ENCODE measurements at places on chromosomes 1 and 21.

- peak; percentile 77 for DNase-seq
These were observed 15.7 kb upstream of the RCAN1 start for GRCh38 chr21:34630536-34631143.

- DNase-seq: no peak
These were observed 143.0 kb upstream of the MAGI3 start for GRCh38 chr1:113247355-113247754.

DNA sequence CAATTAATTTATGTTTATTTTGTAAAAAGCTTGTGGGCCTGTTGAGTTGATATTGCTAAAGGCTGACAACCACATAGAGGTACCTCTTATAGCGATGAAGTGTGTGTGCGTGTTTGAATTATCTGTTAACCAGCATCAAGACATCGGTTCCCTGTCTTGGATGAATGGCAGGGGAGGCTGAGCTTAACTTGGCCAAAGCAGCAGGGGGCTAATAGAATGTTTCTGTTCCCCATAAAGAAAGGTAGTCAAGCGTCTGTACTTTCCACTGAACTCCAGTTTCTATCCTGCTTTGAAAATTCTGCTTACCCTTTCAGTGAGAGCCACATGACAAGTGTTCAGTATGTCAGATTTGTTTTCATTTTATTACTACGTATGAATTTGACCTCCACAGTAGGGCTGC, 63.0 kb downstream of the ROR1 start:
- no peak for DNase-seq

DNA sequence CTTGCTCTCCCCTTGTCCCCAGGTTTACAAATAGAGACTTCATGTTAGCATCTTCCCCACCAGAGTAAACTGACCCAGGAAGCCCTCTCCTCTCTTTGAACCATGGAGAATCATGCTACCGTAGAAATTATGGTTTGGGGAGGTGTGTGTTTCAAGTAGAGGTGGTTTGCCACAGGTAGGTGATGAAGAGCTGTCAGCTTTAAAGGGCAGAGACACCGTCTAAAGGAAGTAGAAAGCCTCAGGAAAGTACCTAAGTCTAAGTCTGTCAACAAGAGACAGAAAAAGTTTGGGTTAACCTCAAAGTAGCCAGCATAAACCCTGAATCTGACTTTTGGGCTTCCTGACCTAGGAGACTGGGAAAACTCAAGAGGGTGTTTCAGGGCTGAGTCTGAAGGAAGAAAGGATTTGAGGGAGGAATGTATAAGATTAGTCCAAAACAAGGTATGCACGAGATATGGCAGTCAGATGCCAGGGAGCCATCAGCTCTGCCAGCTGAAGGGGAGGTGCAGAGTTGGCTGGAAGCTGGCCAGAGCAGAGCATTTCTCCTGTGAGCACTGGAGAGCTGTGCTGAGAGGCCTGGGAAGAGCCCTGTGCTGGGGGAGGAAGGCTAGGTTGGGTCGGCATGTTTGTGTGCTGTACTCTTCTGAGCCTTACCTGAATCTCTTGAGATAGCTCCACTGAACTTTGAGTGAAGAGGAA, 14.3 kb downstream of the ADAMTSL4 start:
- peak; percentile 83 for DNase-seq

- peak; percentile 80 for DNase-seq
These were observed 324.2 kb downstream of the HLX start for GRCh38 chr1:221203224-221204054.

- no peak for DNase-seq
These were observed 106.4 kb upstream of the TARDBP start for GRCh38 chr1:10905841-10906655.

DNA sequence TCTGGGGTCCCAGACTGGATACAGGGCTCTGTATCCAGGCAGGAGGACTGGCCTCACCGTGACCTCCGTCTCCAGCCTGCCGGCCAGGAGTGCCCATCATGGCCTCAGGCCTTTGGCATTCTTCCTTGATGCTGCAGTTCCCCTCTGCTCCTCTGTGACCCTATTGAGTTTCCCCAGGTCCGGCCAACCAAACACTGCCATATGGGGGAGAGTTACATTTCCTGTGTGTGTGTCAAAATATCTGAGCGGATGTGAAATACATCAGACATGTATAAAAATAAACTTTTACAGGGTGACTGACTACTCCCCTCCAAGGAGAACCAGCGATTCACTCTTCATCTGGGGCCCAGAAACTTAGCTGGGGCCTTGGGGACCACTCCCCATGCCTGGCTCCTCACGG, 10.2 kb upstream of the UBL4B start:
- no peak for DNase-seq

- no peak for DNase-seq
These were observed 25.3 kb downstream of the RRAGC start for GRCh38 chr1:38834221-38834782.

- DNase-seq: no peak
These were observed 233.9 kb downstream of the PTPRU start for GRCh38 chr1:29470087-29470787.

DNA sequence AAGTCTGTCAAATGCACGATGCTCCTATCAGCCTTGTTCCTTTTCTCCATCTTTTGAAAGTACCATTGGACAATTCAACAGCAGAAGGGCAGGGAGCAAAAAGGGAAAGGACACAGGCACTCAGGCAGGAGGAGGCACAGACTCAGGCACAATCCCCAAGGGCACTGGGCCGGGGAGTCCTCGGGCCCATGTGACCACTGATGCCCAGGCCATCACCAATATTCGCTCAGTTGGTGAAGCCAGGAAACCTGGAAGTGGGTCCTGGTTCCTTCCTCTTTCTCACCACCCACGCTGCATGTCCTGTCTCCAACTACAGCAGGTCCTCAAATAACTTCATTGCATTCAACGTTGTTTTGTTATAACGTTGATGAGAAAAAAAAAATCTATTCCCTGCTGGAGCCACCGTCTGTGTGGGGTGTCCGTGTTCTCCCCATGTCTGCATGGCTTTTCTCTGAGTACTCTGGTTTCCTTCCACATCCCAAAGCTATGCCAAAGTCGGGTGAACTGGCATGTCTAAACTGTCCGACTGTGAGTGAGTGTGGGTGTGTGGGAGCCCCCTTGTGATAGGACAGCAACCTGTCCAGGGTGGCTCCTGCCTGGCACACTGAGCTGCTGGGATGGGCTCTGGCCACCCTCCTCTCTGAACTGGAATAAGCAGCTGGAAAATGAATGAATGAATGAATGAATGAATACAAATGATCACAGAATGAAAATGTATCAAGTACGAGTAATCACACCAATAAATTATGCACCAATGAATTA, 12.5 kb downstream of the NID1 start:
- no peak for DNase-seq

DNA sequence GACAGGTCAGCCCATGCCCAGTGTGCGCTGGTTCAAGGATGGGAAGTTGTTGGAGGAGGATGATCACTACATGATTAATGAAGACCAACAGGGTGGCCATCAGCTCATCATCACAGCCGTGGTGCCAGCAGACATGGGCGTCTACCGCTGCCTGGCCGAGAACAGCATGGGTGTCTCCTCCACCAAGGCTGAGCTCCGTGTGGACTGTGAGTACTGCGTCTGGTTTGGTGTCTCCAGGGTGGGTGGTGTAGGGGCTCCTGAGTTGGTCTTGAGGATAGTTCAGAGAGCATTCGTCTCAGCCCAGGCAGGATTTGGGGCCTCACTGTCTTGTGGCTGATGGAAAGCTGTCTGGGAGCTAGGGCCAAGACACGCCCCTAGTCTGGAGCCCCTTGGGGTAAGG, 83.2 kb downstream of the TRIM11 start:
- DNase-seq: no peak

- DNase-seq: no peak
These were observed 69.6 kb upstream of the OLIG2 start for GRCh38 chr21:32956061-32956656.

DNA sequence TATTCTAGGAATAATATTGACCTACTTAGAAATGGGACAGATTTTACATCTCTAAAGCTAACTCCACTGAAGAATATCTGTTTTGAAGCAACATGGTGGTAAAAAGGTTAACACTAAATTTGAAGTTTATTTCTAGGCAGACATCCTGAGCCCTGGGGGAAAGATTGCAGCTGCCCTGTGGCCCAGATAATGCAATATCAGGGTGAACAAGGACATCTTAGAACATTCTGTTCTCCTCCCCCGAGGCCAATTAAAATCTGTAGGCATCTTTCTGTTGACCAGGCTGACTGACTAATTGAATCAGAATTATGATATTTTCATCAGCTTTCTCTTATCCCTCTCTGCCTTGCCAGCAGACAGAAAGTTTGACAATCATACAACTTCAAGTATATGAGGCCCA, 149.8 kb upstream of the DUSP10 start:
- DNase-seq: no peak

DNA sequence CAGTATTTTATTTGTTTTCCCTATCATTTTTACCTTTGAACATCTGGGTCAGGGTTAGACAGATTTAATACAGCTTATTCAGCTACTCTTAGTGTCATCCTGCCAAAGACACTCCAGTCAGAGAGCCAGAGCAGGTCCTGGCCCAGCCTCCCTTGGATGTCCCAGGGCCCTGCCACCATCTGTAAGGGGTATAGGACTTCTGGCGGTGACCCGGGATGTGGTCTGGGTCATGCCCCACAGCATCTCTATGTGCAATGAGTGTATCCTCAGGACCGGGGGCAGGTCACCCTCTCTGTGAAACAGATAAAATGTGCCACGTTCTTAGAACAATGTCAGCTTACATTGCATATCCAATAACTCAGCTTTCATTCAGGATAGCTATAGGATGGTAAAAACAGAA, 37.8 kb upstream of the PRSS38 start:
- DNase-seq: no peak

GRCh38 chr21:41828884-41829360, 50.2 kb downstream of the PRDM15 start:
- peak; percentile 12 for DNase-seq

GRCh38 chr21:46411691-46412090, 47.0 kb upstream of the DIP2A start:
- no peak for DNase-seq

DNA sequence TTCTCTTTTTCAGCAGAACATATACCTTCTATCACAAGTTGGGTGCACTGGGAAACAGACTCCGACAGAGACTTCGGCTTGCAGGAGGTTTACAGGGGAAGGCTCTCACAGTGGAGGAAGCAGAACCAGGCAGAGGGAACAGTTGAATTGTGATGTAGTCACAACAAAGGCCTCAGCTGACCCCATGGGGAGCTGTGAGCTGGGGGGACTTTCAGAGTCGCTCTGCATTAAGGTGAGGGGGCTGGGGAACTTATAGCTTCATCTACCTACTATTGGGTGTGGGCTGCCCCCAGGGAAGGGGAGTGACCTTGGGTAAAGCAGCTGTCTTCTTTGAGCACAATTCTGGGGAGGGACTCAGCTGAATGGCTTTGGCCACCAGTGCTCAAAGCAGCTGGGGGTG, 94.9 kb upstream of the POU3F1 start:
- no peak for DNase-seq

DNA sequence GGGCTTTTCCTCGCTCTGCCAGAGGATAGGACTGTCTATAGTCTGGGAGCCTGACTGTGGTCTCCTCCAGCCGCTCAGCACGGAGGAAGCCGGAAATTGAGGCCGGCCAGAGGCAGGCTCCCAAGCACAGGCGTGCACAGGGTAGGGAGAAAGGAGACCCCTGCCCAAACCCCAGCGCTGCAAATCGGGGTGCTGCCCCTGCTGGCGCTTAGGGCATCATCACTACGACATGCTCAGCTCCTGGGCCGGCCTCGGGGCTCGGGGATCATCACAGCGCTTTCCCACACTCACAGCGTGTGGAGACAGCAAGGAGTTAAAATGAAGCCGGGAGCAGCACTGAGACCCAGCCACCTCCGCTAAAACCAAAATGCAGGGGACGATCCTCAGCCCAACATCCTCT, 62.8 kb upstream of the ARHGEF16 start:
- no peak for DNase-seq

DNA sequence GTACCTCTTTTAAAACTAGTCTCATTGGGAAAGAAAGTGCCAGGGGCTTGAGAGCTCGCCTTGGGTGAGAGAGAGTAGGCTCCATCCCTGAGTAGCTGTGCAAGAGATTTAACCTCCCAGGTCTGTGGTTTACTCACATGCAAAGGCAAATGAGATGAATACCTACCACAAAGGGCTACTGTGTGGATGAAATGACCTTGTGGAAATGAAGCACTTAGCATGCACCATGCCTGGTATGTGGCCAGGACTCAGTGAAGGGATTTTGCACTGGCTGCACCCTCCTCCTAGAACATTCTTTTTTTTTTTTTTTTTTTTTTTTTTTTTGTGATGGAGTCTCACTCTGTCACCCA, 120.3 kb downstream of the PROX1 start:
- DNase-seq: no peak

DNA sequence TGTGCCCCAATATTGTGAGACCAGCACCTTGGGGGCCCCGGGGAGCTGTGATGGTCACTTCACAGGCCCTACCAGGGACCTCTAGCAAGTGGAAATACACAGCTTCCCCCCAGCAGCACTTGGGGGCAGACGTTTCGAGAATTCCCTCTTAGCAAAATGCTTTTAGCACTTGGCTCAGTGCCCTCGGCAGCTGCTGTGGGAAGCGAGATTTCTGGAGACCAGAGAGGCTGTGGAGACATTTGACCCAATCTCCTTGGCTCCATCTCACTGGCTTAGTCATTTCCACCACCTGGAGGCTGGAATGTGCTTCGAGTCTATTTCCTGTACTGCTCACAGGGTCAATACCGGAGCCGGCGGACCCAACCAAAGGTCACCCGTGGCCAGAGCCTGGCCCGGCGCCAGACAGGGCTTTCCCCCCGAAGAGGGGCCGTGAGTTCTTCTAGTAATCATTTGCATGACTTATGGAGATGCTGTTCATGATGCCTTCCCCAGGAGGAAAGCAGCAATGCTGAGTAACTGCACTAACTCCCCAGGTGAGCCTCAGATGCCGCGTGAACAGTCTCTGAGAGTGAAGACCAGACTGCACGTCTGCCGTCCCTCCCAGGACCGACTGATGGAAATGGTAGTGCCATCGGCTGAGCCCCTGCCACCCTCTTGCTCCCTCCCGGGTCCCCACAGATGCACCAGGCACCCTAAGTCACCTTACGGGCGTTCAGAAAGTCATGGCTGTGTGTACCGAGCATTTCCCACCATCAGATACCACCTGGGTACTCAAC, 4.4 kb upstream of the C2CD2 start:
- peak; percentile 90 for DNase-seq

GRCh38 chr1:57106296-57106695, 140.5 kb upstream of the C8B start:
- DNase-seq: no peak

- peak; percentile 35 for DNase-seq
These were observed 190.4 kb upstream of the TNR start for GRCh38 chr1:175933801-175934200.

DNA sequence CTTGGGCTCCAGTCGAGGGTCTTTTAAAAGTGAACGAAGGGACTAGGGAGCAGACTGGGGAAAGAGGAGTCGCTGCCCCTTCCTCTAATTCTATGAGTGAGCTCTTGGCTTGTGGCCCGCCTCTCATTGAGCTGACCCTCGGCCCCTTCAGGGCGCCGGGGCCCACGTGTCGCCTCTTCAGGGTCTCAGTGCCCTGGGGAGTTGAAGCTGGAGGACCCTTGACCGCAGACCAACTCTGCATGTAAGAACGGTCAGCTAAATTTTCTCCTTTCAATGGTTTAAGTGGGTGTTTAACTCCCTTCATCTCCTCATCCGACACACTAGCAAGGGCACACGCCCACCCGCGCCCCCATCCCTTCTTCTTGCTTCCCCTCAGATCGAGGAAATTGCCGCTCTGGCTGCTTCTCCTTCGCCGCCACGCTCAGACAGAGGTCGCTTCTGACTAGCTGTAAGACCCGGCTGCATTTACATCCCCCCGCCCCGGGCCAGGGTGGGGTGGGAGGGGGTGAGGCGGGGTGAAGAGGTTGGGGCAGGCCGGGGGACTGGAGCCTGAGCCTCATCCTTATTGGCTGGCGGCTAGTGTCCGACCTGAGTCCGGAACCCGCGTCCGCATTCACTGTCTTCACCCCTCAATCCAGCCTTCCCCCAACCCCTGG, 10.9 kb downstream of the NR5A2 start:
- no peak for DNase-seq

Data from T47D (cell line).